T-helper 2 cell (primary cell): ENCODE measurements at places on chromosomes 2 and 18.

- no peak for DNase-seq
These were observed 15.2 kb upstream of the CHRNA1 start for GRCh38 chr2:174779361-174779928.

- no peak for DNase-seq
These were observed 41.4 kb downstream of the PKP4 start for GRCh38 chr2:158498043-158498748.

- no peak for DNase-seq
These were observed 148.7 kb upstream of the SLC1A4 start for GRCh38 chr2:64840426-64840881.

DNA sequence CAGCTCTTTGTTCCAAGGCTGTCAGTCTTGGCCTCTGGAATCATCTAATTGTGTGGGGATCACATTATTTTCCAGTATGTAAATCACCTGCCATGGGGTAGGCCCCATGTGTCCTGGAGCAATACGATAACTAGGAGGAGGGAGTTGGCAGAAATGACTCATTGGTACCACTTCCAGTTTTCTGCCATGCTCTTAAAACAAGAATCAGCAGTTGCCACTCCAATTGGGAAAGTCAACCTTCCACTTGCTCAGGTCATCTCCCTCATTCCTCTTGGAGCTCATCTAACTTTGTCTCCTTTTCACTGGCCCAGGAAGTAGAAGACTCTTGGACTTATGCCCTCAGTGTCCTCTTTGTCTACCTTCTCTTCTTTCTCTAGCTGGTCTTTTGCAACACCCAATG lies 487.0 kb downstream of the SLC4A3 start:
- no peak for DNase-seq

- DNase-seq, result no peak
These were observed 93.6 kb downstream of the LIPG start for GRCh38 chr18:49655266-49656072.

GRCh38 chr2:101135412-101136296 lies 15.5 kb downstream of the TBC1D8 start:
- no peak for DNase-seq

DNA sequence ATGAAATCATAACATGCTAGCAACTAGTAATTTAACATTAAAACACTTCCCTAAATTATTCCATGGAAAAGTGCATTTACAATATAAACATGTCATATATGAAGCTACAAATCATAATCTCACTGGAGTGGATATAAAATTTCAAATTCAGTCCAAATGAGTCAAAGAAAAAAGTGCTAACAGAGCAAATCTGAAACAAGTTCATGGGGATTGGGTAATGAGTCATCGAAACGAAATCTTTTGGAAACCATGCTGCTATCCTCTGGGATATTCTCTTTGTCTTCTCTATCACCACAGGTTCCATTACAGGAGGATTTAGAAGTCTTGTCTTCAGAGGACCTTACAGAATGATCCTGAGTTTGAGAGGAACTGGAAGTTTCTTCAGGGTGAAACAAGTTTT lies 34.1 kb downstream of the STK17B start:
- DNase-seq, result no peak

- DNase-seq, result no peak
These were observed 614.0 kb downstream of the SLC4A3 start for GRCh38 chr2:220241423-220241822.

DNA sequence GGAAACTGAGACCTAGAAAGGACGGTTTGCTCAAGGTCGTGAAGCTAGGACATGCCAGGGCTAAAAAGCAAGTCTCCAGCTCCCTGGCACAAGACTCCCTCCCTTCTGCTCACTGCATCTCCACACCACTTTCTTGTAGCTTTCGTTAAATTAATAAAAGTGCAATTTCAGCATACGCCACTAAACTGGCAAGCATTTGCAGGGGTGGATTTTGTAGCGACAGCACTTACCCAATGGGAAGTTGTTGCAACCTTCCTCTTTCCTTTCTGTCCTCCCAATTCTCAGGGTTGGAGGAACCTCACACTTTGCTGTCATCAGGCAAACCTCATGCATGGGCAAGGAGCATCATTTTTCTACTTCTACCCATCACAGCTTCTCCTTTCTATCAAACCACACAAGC lies 7.4 kb upstream of the RHOB start:
- DNase-seq, result no peak

- no peak for DNase-seq
These were observed 41.4 kb downstream of the AQP12A start for GRCh38 chr2:240732911-240733622.

- no peak for DNase-seq
These were observed 504.2 kb downstream of the ZEB2 start for GRCh38 chr2:144015655-144016245.

- no peak for DNase-seq
These were observed 68.0 kb downstream of the STEAP3 start for GRCh38 chr2:119291588-119292167.

- no peak for DNase-seq
These were observed 26.4 kb upstream of the ATRAID start for GRCh38 chr2:27185331-27186026.

DNA sequence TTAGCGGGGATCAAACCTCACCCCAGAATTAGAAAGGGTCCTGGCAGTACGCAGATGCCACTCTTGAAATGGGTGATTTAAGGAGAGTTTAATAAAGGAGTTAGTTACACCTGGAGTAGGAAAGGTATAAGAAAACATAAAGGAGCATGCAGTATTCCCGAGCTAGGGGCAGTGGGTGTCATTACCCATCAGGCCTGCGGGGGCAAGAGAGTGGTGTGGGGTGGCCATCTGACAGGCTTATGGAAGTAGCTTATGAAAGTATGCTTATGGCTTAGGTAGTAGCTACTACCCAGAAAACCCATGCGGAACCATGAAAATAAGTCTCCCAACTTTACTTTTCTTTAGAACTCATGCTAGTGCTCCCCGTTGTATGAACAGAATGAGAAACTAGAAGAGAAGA lies 568.9 kb upstream of the ACVR2A start:
- no peak for DNase-seq

- no peak for DNase-seq
These were observed 44.2 kb upstream of the CDH7 start for GRCh38 chr18:65706646-65707045.

GRCh38 chr2:201383136-201383535 lies 26.0 kb upstream of the FLACC1 start:
- DNase-seq, result no peak

DNA sequence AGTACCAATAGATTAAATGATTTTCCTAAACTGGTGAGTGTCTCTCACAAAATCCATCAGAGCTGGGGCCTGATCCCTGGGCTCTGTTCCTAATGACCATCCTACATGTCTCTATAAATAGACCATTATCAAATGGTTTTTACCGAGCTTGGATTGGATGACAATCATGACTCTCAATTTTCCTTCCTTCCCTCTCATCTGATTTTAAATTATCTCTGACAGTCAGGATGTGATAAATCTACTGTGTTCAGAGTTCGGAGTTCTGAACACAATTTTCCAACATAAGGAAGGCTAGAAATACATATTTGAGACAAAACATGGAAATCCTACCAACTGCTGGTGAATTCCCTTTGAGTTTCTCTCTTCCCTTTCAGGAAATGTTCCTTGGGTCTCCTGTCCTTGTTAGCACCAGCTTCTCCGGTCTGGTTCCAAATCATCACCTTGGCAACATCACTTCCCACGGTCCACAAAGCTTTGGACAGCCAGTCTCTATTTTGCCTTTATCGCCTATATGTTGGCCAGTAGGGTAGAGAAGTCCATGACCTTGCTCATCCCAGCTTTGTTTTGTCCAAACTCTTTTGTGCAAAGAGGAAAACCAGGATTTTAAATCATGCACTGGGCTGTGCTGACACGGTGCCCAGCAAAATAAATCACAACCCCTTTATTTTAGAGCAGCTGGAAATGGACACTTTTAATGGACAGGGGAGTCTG lies 139.6 kb upstream of the ITGA6 start:
- DNase-seq, result no peak

- no peak for DNase-seq
These were observed 89.0 kb downstream of the UGGT1 start for GRCh38 chr2:128180031-128180430.

- DNase-seq, result no peak
These were observed 144.8 kb upstream of the GPC1 start for GRCh38 chr2:240290432-240291336.

DNA sequence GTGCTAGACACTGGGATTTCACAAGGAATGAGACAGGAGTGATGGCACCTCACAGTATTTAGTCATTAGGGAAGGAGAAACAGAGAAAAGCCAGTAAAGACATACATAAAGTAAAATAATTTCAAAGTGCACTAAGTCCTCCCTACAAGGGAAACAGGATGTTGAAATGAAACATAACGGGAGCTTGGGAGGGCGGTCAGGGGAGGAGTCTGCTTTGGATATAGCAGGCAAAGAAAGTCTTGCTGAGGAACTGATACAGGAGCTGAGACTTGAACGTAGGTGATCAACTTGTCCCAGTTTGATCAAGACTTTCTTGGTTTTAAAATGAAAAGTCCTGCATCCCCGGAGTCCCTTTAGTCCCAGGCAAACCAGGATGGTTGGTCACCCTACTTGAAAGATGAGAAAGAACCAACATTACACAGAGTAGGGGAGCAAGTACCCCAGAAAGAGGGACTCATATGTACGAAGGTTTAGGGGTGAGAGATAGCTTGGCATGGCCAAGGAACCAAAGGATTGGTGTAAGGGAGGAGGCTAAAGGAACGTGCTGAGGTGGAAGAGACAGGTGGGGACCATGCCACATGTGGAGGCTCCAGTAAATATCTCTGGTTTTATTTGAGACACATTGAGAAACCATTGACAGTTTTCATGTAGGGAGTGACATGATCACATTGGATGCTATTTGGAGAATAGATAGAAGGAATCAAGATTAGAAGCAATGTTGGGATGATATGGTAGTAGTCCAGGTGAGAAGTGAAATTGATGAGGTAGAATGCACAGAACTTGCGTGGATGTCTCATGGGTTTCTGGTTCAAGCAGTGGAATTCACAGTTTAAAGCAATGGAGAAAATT lies 28.4 kb downstream of the FBXO48 start:
- no peak for DNase-seq

- no peak for DNase-seq
These were observed 529 bp downstream of the SEMA4C start for GRCh38 chr2:96869281-96869821.
